Activated T-helper 1 cell treated with anti-CD3 and anti-CD28 coated beads, Interleukin-12 subunit alpha, Interleukin-12 subunit beta, Interleukin-2, Interleukin-4 antibody, amounts not matched to agents 30 ng/mL and 10 ng/mL and 1 ng/mL, durations not matched to agents 14 hours and 24 hours and 36 hours (primary cell): ENCODE measurements at places on chromosomes 3 and 15. TPM values are rescaled to one million over a fixed set of nuclear protein-coding genes. Genes with fewer than 3 reads are reported as not detected.

DNA sequence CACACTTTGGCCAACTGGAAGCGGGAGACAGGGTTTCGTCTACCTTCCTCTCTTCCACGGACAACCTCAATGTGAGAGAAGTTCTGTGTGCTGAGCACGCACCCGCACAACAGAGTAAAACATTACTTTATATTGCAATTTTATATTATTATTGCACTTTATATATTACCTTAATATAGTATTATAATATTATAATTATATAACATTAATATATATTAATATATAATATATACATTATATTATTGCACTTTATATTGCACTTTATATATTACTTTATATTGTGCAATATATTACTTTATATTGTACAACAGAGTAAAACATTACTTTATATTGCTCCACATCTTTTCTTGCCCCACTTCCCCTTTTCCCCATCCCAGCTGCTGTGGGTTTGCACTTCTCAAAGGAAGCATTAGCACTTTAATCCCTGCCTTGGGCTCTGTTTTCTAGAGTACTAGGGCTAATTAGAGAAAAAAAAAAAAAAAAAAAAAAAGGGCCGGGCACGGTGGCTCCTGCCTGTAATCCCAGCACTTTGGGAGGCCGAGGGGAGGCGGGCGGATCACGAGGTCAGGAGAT lies 76.4 kb upstream of the SLC4A7 start:
- DNase-seq, result no peak
- no peak overlapping the region for H3K27ac ChIP-seq
- no peak overlapping the region for H3K4me3 ChIP-seq
- no peaks in the 10 kb centered on the region for H3K27me3 ChIP-seq
- peaks cover 5% of the 10 kb centered on the region for H3K4me1 ChIP-seq
- H3K36me3 ChIP-seq, result no peaks in the 10 kb centered on the region

GRCh38 chr3:8776406-8776805 lies 7.0 kb upstream of the OXTR start:
- no peak overlapping the region for H3K27ac ChIP-seq
- H3K27me3 ChIP-seq, result peaks cover 2% of the 10 kb centered on the region
- no peak for DNase-seq
- H3K4me3 ChIP-seq, result no peak overlapping the region
- H3K36me3 ChIP-seq, result no peaks in the 10 kb centered on the region

- H3K27me3 ChIP-seq, result peaks cover 8% of the 10 kb centered on the region
- no peak overlapping the region for H3K27ac ChIP-seq
- no peak for DNase-seq
- H3K4me1 ChIP-seq, result peaks cover 35% of the 10 kb centered on the region
- no peaks in the 10 kb centered on the region for H3K36me3 ChIP-seq
- no peak overlapping the region for H3K4me3 ChIP-seq
Observed at GRCh38 chr3:15495461-15496340, 25.8 kb downstream of the COLQ start.

GRCh38 chr3:12662593-12663400 lies 1.1 kb downstream of the RAF1 start:
- H3K4me3 ChIP-seq, result peak overlapping the region; percentile 86
- peaks cover 7% of the 10 kb centered on the region for H3K36me3 ChIP-seq
- H3K27me3 ChIP-seq, result no peaks in the 10 kb centered on the region

DNA sequence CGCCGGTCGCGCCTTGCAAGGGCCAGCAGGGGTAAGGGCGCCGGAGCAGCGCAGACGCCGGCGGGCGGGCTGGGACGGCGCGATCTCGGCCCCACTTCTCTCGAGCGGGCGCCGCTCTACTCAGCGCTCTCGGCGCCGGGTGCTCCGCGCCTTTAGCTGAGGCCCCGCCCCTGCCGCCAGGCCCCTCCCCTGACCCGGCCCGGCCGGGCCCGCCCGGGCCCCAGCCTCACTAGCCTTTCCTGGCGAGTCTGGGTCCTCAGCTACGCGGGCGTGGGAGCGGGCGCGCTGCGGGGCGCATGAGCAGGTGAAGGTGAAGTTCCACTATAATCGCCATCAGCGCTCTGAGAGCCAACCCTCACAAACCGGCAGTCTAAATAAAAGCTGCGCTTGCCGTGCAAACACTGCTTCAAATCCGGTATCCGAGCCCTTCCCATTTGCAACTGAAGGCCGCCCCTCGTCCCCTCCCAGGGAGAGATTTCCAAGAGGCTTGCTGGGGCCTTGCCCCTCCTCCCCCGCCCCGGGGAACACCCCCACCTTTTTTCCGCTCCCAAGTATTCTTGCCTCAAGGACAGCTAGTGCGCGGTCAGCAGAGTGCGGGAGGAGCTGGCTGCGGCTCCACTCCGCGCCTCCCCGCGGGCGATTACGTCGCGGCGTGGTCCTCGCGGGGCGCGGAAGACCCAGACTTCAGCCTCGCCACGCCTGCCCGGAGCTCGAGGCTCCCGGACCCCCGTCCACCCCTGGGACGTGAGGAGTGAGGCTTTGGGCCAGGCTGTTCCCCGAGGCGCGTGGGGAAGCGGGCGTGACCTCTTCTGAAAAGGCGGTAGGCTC lies at the start of gene RPP25:
TSS of gene RPP25 (minus strand) at position 125 of the 828 bp plus-strand sequence. CDS start 189 bp downstream, outside the sequence.
- H3K4me1 ChIP-seq, result peaks cover 36% of the 10 kb centered on the region
- DNase-seq, result peak; percentile 69
- H3K36me3 ChIP-seq, result peaks cover 2% of the 10 kb centered on the region

- peaks cover 6% of the 10 kb centered on the region for H3K4me1 ChIP-seq
- H3K27ac ChIP-seq, result no peak overlapping the region
- H3K27me3 ChIP-seq, result peaks cover 12% of the 10 kb centered on the region
- no peak overlapping the region for H3K4me3 ChIP-seq
- no peaks in the 10 kb centered on the region for H3K36me3 ChIP-seq
Observed at GRCh38 chr3:185316740-185317412, 46.1 kb upstream of the MAP3K13 start.

DNA sequence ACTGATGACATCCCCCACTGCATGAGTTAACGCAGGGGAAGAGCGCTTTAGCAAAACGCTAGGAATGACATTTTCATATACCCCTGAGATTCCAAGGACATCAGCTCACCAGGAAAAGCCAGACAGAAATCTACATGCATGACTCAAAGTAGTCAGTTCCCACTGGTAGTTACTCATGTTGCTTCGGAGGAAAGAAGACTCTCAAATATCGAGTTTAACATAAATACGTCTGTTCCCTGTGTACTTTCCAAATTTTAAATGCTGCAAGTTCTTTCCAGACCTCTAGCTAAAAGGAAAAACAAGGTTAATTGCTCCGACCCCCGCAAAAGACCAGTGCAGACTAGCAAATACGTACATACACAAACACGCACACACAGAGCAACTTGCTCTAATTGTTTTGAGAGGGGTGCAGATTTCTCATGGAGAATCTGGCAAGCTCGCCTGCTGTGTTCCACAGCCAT lies 115.4 kb upstream of the PRICKLE2 start:
- no peak for DNase-seq
- no peak overlapping the region for H3K4me3 ChIP-seq
- peaks cover 11% of the 10 kb centered on the region for H3K27me3 ChIP-seq
- H3K27ac ChIP-seq, result no peak overlapping the region

GRCh38 chr3:55160241-55160983 lies 232.6 kb upstream of the LRTM1 start:
- no peak for DNase-seq
- H3K4me1 ChIP-seq, result no peaks in the 10 kb centered on the region
- no peaks in the 10 kb centered on the region for H3K27me3 ChIP-seq
- H3K27ac ChIP-seq, result no peak overlapping the region

Gene GPR176
- 0.23 and 0.34 TPM in 2 replicates for total RNA-seq

Gene GP5
- 0.27 and 0.31 TPM in 2 replicates for total RNA-seq

Gene GPR62
- total RNA-seq, result not detected in 2 replicates

Gene SPINK8
- total RNA-seq, result not detected in 2 replicates

Gene PLSCR5
- not detected in 2 replicates for total RNA-seq

Gene TRPC1
- total RNA-seq, result 0.66 and 1.1 TPM in 2 replicates

Gene CPNE9
- total RNA-seq, result 0.93 TPM in 1 of 2 replicates, not detected in the other

Gene TEX55
- not detected in 2 replicates for total RNA-seq
